ENCODE measurements at places on chromosomes 5 and 9. TPM values are rescaled to one million over a fixed set of nuclear protein-coding genes. Genes with fewer than 3 reads are reported as not detected.

- no peak overlapping the region for H3K27ac ChIP-seq
- peaks cover 2% of the 10 kb centered on the region for H3K27me3 ChIP-seq
- H3K36me3 ChIP-seq, result no peaks in the 10 kb centered on the region
- no peak for DNase-seq
- H3K4me3 ChIP-seq, result no peak overlapping the region
Observed at GRCh38 chr5:9953691-9954090, 296.0 kb downstream of the ATPSCKMT start.

DNA sequence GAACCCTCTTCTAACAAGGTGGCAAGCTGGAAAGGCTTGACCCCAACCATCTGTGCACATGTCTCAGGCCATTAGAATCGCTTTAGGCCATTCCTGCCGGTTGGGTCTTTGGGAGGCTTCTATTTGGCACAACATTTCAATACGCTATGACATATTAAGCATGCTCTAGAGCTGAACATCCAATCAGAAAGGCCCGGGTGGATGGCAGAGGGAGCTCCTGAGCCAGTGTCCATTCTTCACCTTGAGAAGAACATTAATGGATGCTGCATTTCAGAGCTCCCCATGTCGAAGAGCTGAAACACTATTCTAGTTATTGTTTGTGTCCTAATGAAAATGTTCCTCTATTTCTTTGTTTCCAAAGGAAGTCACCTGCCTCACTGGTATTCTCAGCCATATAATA lies 12.8 kb downstream of the SPATA9 start:
- no peaks in the 10 kb centered on the region for H3K4me1 ChIP-seq
- H3K36me3 ChIP-seq, result no peaks in the 10 kb centered on the region
- H3K27me3 ChIP-seq, result peaks cover 3% of the 10 kb centered on the region
- DNase-seq, result no peak
- H3K4me3 ChIP-seq, result no peak overlapping the region
- H3K27ac ChIP-seq, result no peak overlapping the region

DNA sequence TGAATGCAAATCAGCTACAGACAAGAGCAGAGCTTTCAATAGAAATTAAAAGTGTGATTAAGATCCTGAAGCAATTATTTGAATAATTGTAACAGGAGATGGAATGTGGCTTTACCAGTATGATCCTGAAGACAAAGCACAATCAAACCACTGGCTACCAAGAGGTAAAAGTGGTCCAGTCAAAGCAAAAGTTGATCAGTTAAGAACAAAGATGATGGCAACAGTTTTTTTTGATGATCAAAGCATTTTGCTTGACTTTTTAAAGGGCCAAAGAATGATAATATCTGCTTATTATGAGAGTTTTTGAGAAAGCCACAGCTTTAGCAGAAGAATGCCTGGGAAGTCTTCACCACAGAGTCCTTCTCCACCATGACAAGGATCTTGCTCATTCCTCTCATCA lies 409.2 kb downstream of the CSNK1G3 start:
- H3K27me3 ChIP-seq, result no peaks in the 10 kb centered on the region
- DNase-seq, result no peak
- no peak overlapping the region for H3K4me3 ChIP-seq
- no peaks in the 10 kb centered on the region for H3K36me3 ChIP-seq
- H3K27ac ChIP-seq, result no peak overlapping the region

- H3K27me3 ChIP-seq, result no peaks in the 10 kb centered on the region
- H3K27ac ChIP-seq, result no peak overlapping the region
- H3K36me3 ChIP-seq, result no peaks in the 10 kb centered on the region
- H3K4me3 ChIP-seq, result no peak overlapping the region
- H3K4me1 ChIP-seq, result no peaks in the 10 kb centered on the region
- no peak for DNase-seq
Observed at GRCh38 chr5:77816686-77817085, 40.5 kb upstream of the TBCA start.

- H3K27me3 ChIP-seq, result no peaks in the 10 kb centered on the region
- no peaks in the 10 kb centered on the region for H3K36me3 ChIP-seq
- H3K4me3 ChIP-seq, result no peak overlapping the region
- H3K27ac ChIP-seq, result no peak overlapping the region
- H3K4me1 ChIP-seq, result no peaks in the 10 kb centered on the region
Observed at GRCh38 chr5:107395632-107396350, 274.9 kb downstream of the EFNA5 start.

- no peaks in the 10 kb centered on the region for H3K27me3 ChIP-seq
- DNase-seq, result no peak
- no peak overlapping the region for H3K4me3 ChIP-seq
- no peaks in the 10 kb centered on the region for H3K4me1 ChIP-seq
- H3K27ac ChIP-seq, result no peak overlapping the region
Observed at GRCh38 chr9:135610290-135611141, 28.8 kb downstream of the GLT6D1 start.

- H3K4me3 ChIP-seq, result no peak overlapping the region
- H3K27me3 ChIP-seq, result peaks cover 4% of the 10 kb centered on the region
Observed at GRCh38 chr5:79481574-79481973, 32.4 kb downstream of the HOMER1 start.

- no peak overlapping the region for H3K27ac ChIP-seq
- no peaks in the 10 kb centered on the region for H3K27me3 ChIP-seq
- no peaks in the 10 kb centered on the region for H3K4me1 ChIP-seq
- no peaks in the 10 kb centered on the region for H3K36me3 ChIP-seq
- no peak overlapping the region for H3K4me3 ChIP-seq
- DNase-seq, result no peak
Observed at GRCh38 chr9:76732341-76732958, 31.8 kb upstream of the PCA3 start.

DNA sequence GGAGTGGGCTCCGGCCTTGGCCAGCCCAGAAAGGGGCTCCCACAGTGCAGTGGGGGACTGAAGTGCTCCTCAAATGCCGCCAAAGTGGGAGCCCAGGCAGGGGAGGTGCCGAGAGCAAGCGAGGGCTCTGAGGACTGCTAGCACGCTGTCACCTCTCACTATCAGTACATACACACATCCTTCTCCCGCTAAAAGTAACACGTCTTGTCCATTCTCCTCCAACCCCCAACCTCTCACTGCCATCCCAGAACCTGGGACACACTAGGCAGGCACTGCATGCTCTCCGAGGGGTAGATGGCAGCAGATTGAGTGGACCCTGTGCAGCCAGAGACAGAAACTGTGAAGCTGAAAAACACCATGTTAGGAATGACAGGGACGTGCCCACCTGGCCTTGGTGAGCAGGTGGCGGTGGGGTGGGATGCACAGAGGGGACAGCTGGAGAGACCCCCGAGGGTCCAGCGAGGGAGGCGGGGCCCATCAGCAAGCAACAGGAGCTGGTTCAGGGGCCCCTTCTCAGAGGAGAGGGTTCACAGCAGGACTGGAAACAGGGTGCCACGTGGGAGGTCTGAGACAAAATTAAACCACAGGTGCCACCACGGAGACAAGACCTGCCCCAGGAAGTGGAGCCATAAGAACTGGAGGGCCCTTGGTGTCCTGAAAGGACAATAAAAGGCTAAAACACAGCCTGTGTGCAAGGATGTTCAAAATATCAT lies 16.9 kb downstream of the SEMA4D start:
- peaks cover 89% of the 10 kb centered on the region for H3K4me1 ChIP-seq
- DNase-seq, result peak; percentile 69
- H3K36me3 ChIP-seq, result peaks cover 29% of the 10 kb centered on the region
- H3K4me3 ChIP-seq, result peak overlapping the region; percentile 98
- no peaks in the 10 kb centered on the region for H3K27me3 ChIP-seq
- H3K27ac ChIP-seq, result peak overlapping the region; percentile 82

- no peaks in the 10 kb centered on the region for H3K36me3 ChIP-seq
- H3K4me3 ChIP-seq, result no peak overlapping the region
- H3K4me1 ChIP-seq, result no peaks in the 10 kb centered on the region
- no peaks in the 10 kb centered on the region for H3K27me3 ChIP-seq
Observed at GRCh38 chr5:149388498-149389190, 9.6 kb upstream of the IL17B start.

GRCh38 chr9:116342061-116342460 lies 188.5 kb downstream of the PAPPA start:
- no peaks in the 10 kb centered on the region for H3K4me1 ChIP-seq
- H3K27ac ChIP-seq, result no peak overlapping the region
- DNase-seq, result no peak
- no peak overlapping the region for H3K4me3 ChIP-seq
- H3K36me3 ChIP-seq, result no peaks in the 10 kb centered on the region

DNA sequence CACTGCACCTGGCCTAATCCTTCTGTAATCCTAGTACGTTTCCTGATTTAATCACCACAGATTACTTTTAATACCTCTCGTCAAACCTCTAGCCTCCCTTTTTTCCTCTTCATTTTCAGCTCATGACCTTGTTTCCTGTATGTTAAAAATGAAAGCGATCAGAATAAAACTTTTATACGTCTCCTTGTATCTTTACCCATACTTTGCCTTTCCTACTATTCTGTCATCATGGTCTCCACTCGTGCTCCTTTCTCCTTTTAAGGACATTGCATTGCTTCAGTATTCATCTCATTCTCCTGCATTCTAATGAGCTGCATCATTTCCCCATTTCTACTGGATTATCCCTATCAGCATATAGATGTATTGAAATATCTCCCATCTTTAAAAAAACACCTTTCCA lies 8.5 kb downstream of the CDC42SE2 start:
- peak overlapping the region; percentile 87 for H3K27ac ChIP-seq
- H3K4me1 ChIP-seq, result peaks cover 93% of the 10 kb centered on the region
- H3K4me3 ChIP-seq, result peak overlapping the region; percentile 90
- DNase-seq, result no peak
- peaks cover 13% of the 10 kb centered on the region for H3K36me3 ChIP-seq
- no peaks in the 10 kb centered on the region for H3K27me3 ChIP-seq

DNA sequence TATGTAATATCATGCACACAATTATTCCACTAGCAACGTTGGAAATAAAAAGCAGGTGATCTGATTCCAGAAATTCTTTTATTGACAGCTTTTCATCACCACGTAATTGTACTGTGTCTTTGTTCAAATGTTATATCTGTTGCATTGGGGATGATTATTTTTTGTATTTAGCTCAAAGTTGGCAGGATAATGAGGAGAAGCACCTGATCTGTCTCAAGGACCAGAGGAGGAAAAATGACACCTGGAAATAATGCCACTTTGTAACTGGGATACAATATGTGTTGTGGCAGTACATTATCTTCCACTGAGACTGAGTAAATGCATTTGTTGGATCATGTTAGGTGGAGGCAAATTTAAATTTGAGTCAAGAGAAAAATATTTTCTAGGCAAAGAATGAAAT lies 1298.8 kb upstream of the CDH6 start:
- H3K27ac ChIP-seq, result no peak overlapping the region
- no peaks in the 10 kb centered on the region for H3K4me1 ChIP-seq
- H3K4me3 ChIP-seq, result no peak overlapping the region

DNA sequence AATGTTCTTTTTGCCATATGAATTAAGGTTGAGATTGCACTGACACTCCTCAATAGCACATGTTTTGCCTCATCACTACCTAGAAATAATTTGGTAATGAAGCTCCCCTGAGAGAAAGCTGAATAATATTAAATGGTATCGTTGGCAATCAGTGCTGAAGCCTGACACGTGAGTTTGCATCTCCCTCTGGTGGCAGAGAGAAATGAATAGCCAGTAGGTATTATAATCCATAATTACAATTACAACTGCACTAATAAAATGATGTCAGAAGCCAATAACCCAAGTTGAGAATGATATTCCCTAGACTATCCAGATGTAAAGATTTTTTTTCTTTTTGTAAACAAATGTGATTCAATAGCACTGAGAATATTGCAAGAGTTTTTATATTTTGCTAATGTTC lies 700.3 kb downstream of the PTPRD start:
- H3K4me1 ChIP-seq, result no peaks in the 10 kb centered on the region
- no peaks in the 10 kb centered on the region for H3K36me3 ChIP-seq
- no peaks in the 10 kb centered on the region for H3K27me3 ChIP-seq
- H3K4me3 ChIP-seq, result no peak overlapping the region

GRCh38 chr5:33091571-33092363 lies 349.0 kb upstream of the TARS1 start:
- H3K36me3 ChIP-seq, result no peaks in the 10 kb centered on the region
- no peak for DNase-seq
- H3K27me3 ChIP-seq, result no peaks in the 10 kb centered on the region
- H3K4me3 ChIP-seq, result no peak overlapping the region
- no peaks in the 10 kb centered on the region for H3K4me1 ChIP-seq
- H3K27ac ChIP-seq, result no peak overlapping the region

DNA sequence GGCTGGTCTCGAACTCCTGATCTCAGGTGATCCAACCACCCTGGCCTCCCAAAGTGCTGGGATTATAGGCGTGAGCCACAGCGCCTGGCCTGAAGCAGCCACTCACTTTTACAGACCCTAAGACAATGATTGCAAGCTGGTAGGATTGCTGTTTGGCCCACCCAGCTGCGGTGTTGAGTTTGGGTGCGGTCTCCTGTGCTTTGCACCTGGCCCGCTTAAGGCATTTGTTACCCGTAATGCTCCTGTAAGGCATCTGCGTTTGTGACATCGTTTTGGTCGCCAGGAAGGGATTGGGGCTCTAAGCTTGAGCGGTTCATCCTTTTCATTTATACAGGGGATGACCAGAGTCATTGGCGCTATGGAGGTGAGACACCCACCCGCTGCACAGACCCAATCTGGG lies 1.5 kb downstream of the CA9 start:
- peaks cover 6% of the 10 kb centered on the region for H3K27me3 ChIP-seq
- H3K36me3 ChIP-seq, result no peaks in the 10 kb centered on the region
- H3K27ac ChIP-seq, result no peak overlapping the region
- no peak overlapping the region for H3K4me3 ChIP-seq

- no peak overlapping the region for H3K4me3 ChIP-seq
- no peak overlapping the region for H3K27ac ChIP-seq
- no peak for DNase-seq
- no peaks in the 10 kb centered on the region for H3K4me1 ChIP-seq
- peaks cover 2% of the 10 kb centered on the region for H3K27me3 ChIP-seq
- no peaks in the 10 kb centered on the region for H3K36me3 ChIP-seq
Observed at GRCh38 chr5:139863361-139863760, 67.8 kb downstream of the PSD2 start.

DNA sequence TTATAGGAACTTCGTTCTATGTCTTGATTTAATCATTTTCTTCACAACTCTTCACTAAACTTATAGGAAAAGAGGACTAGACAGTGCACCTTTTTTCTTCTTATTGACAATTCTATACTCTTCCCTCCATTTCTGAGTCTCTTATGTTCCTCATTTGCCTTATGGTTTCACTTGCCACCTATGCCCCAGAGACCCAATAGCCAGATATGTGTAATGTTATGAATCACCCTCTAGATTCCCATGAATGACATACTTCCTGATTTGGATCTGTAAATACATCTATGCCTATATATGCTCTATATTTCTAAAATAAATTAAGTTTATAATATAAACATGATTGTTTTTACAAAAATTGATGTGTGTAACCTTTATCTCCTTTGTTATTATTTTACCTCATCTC lies 514.1 kb upstream of the MEF2C start:
- H3K4me3 ChIP-seq, result no peak overlapping the region
- H3K27ac ChIP-seq, result no peak overlapping the region
- no peaks in the 10 kb centered on the region for H3K27me3 ChIP-seq

GRCh38 chr9:36164372-36164771 lies 4.8 kb upstream of the CCIN start:
- H3K4me3 ChIP-seq, result no peak overlapping the region
- peaks cover 11% of the 10 kb centered on the region for H3K4me1 ChIP-seq
- no peaks in the 10 kb centered on the region for H3K27me3 ChIP-seq
- no peak for DNase-seq

GRCh38 chr5:88944751-88945531 lies 62.0 kb upstream of the MEF2C start:
- no peak for DNase-seq
- H3K27ac ChIP-seq, result no peak overlapping the region
- H3K27me3 ChIP-seq, result no peaks in the 10 kb centered on the region
- H3K36me3 ChIP-seq, result no peaks in the 10 kb centered on the region
- no peaks in the 10 kb centered on the region for H3K4me1 ChIP-seq

Gene GPR151
- total RNA-seq, result not detected

Gene SPATA6L
- total RNA-seq, result 2.5 TPM

Gene PCDHB8
- not detected for total RNA-seq

Gene HRH2
- 7.0 TPM for total RNA-seq

Gene SV2C
- total RNA-seq, result 0.12 TPM

Gene LVRN
- not detected for total RNA-seq

Gene TPM2
- total RNA-seq, result 38.8 TPM

Gene GDA
- not detected for total RNA-seq

Measured in CD4-positive, CD25-positive, alpha-beta regulatory T cell (primary cell).